ENCODE measurements at places on chromosomes 6 and 20.

GRCh38 chr6:44535446-44535845, 147.9 kb downstream of the CDC5L start:
- DNase-seq = no peak

- no peak for DNase-seq
Observed at GRCh38 chr20:33285861-33286495, 3.0 kb downstream of the BPIFB1 start.

DNA sequence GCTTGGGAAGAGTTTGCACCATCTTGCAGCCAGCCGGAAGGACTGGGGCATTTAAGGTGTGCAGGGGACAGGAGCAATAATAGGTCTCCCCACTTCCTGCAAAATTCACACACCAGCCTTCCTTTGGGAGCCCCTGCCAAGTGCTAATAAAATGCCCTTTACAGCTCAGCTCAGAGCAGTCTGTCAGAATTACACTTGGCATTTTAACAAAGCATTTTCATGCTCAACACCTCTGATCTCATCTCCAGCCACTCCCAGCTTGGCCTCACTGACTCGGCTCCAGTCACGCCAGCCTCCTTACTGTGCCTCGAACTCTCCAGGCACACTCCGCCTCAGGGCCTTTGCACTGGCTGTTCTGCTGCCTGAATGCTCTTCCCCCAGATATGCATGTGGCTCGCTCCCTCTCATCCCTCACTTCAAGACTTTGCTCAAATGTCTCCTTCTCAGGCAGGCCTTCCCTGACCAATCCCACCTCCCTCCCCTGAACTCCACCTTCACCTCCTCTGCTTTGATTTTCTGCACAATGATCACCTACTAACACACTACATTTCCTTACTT, 43.7 kb downstream of the GRM4 start:
- no peak for DNase-seq

DNA sequence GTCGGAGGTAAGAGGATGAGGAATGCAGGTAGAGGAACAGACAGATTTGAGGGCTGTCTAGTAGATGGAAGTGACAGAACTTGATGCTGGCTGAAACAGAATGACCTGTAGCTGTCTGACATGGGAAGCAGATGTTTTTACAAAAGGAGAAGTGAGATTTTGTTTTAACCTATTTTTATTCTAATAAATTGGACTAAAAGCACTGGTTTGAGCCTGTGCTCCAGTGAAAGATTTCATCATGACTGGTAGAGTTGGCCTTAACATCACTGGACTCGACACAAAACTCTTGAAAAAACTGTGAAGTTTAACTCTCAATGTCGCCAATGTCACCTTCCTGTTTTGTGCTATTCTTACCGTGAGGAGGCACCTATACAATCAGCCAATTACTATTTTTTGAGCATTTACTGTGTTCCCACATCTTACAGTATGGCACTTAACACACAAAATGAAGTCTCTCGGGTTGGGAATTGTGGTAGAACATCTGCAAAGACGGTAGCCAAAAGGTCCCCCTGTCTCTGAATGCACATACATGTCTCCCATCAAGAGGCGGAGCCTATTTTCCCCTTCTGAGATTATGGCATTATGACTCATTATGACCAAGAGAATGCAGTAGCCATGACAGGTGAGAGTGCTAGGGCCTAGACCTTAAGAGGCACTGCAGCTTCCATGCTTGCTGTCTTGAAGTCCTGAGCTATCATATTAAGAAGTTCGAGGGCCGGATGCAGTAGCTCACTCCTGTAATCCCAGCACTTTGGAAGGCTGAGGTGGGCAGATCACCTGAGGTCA, 93.2 kb downstream of the FOXF2 start:
- no peak for DNase-seq

GRCh38 chr6:89269252-89269651, 45.8 kb downstream of the GABRR2 start:
- no peak for DNase-seq

DNA sequence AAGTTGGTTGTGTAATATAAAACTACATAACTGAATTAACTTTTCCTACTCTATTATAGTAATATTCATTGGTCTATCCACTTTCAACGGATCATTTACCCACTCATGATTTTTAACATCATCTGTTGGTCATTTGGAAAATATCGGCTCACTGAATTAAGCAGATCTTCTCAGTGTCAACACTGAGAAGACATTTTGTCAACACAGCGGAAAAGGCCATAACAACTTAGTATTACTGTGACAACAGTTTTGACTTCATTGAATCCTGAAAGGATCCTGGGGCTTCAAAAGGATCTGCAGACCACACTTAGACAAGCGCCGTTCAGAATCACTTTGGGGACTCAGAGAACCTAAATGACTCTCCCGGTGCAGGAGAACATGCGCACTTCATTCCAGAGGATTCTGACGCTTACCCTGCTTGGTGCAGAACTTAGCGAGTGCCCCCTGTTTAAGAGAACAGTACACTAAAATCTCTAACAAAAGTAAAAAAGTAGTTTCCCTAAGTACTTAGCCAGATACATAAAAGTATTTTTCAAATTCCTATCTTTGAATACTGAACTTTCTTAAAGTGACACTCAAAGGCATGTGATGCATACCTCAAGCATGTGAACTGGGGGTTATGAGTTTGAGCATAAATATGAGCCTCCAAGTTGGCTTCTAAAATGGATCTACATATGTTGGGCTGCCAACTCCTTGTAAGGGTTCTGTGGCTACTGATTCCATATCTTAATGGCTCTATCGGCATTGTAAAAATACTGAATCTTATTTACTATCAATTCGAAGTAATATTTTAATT, 4.0 kb downstream of the ZBTB2 start:
- DNase-seq = peak; percentile 85

GRCh38 chr6:56244089-56244488, 3.3 kb downstream of the COL21A1 start:
- no peak for DNase-seq

DNA sequence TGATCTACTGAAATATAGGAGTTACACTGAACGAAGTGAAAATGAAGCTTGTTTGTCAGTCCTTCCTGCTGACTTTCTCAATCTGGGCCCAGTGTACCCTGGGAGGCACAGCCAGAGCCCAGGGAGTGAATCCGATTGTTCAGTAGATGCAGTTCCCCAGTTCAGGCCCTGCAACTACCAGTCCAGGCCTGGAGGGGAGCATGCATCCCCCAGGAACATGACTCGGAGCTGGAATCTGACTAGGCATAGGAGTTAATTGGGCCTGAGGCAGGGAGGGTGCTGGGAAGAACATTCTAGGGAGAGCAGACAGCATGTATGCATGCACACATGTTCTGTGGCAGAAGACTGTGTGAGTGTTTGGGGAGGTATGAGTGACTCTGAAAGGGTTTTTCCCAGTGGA, 42.1 kb downstream of the PHACTR3 start:
- no peak for DNase-seq

DNA sequence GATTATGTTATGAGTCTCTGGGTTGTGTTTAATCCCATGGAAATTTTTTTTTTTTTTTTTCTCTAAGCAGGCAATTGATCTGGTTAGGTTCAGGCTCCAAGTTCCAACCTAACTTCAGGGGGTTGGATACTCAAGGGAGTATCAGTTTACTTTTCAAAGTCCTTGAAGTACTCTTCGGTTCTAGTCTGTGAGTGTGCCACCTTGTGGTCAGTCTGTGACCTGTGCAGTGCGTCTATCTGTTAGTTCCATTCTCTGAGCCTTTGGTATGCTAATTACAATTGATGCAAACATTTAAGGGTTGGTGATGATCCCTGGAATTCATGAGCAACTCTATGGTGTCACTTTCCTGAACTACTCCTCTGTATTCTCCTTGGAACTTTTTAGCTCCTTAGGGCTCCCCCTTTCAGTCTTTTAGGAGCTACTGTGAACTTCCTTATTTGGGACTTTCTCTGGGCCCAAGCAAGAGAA, 342.0 kb downstream of the SOX4 start:
- DNase-seq = peak; percentile 59

DNA sequence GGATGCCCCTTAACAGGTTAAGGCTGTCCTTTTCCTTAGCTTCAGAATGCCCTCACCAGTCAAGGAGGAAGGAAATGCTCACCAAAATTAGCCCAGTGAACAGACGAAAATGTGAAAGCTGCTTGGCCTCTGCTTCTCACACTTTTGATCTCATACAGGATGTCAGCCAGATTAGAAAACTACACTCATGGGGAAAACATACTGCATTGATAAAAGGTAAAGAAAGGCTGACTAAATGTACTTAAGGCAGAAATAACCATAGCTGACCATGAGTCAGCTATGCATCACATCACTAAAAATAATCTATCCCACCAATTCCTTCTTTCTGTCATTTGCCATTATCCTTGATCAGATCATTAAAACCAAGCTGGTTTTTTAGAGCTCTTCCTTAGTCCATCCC, 198.4 kb upstream of the TENT5A start:
- peak; percentile 82 for DNase-seq

GRCh38 chr6:1499777-1500176, 109.9 kb upstream of the FOXC1 start:
- no peak for DNase-seq

- DNase-seq = no peak
Observed at GRCh38 chr6:119713903-119714302, 364.3 kb upstream of the MAN1A1 start.

DNA sequence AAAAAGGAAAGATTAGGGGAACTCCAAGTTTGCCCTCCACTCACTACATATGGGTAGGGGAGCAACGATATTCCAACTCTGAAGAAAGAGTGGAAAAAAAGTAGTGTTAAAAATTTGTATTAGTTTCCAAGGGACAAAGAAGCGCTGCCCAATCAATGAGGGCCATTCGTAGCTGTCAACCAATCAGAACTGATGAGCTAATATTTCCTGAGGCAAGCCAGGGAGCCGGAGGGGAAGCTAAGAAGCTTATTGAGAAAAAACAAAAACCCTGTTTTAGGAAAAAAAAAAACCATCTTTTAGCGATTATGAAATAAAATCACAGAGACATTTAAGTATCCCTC, 59.5 kb downstream of the TRIM38 start:
- peak; percentile 83 for DNase-seq

- DNase-seq = no peak
Observed at GRCh38 chr6:166516251-166516884, 70.1 kb downstream of the RAMACL start.

DNA sequence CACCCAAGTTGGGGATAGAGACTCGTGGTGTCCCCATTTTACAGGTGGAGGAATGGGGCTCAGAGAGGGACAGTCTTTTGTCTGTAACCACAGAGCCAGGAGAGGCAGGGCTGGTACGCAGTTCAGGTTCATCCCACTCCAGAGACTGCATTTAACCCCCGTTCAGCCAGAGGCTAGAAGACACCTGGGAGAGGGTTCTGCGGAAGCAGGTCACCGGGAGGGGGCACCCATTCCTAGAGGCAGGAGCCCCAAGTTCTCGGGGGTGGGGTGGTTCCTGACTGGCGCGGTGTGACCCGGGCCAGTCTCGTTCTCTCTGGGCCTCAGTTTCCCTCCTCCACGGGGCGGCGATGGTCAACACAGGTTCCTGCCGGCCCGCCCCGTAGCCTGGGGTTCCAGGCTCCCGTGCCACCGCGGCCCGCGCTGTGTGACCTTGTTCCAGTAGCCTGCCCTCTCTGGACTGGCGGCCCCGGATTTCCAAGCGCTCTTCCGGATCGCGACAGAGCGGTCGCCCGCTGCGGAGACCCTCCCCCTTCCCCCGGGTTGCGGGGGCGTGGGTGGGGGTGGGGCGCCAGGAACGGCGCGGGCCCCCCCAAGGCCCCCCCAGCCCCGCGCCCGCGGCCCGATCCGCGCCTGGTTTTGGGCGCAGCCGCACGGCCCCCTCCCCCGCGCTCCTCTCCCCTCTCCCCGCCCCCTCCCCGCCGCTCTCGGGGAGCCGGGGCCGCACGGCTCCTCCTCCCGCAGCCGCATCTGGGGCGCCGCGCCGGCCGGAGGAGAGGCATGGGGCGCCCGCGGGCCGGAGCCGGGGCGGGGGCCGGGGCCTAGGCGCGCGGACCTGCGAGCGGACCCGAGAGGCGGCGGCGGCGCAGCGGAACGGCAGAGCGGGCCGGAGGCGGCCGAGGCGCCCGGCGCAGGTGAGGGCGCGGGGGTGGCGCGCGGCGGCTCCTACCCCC, at the start of gene DLGAP4:
Gene DLGAP4 (plus strand): TSS at position 738 of the 950 bp plus-strand sequence. CDS start 125,379 bp downstream, outside the sequence.
- DNase-seq = no peak

- DNase-seq = peak; percentile 44
Observed at GRCh38 chr6:13953061-13953705, 28.4 kb downstream of the RNF182 start.

DNA sequence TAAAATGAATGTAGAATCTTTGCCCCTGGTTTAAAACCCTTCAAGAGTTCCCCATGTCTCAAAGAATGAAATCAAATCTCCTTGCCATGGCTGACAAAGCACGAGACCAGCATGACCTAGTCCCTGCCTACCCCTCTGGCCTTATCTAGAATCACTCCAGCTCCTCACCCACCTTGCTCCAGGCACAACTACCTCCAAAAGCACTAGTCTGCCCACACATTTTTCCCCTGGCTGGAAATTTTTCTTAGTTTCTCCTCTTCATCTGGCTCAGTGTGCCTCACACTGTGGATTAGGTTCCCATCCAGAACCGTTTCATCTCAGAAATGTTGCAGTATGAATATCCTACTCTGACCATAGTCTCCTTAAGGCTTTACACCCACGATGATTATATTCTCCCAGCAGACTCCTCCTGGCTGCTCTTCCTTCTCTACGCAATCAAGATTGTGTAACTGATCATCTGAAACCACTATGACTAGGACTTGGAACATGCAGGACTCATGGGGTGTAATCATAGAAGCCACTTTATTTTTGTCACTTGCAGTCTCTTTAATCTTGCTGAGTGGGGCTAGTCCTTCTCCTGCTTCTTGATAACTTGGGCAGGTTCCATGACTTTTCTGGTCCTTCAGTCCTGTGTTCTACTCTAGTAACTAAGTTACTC, 7.8 kb upstream of the MRS2 start:
- DNase-seq = peak; percentile 35

DNA sequence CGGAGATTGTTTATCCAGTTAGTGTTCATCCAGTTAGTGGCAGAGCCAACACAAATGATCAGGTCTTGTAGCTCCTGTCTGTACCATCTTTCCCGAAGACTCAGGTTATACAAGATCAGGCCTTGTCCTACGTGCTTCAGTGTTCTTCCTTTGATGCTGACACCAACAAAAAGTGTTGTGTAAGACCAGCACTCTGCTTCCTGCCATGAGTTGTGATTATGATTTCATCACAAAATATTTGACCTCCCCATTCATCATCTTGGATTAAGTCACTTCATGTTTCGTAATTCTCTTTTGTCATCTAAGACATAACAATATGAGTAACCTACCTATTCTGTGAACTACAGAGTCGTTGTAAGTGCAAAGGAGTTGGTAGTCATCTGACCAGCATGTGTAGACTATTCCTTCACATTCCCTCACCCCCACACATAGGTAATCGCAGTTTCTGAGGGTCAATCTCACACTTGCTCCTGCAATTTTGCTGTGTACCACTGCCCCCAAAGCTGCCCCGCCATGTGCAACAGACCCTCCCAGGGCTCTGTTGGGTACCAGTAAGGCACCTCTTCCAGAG, 135.6 kb upstream of the SLC22A23 start:
- DNase-seq = peak; percentile 93

GRCh38 chr6:24950218-24950941, 14.6 kb upstream of the RIPOR2 start:
- DNase-seq = no peak

GRCh38 chr6:29816030-29816429, 11.6 kb upstream of the HLA-G start:
- DNase-seq = no peak

All from fibroblast of skin of abdomen (primary cell).